ENCODE measurements at places on chromosomes 5 and 9.

GRCh38 chr5:29780401-29780800 is 1413.1 kb upstream of the CDH6 start:
- DNase-seq: no peak

GRCh38 chr9:14395317-14396082 is 81.6 kb upstream of the NFIB start:
- no peak for DNase-seq

DNA sequence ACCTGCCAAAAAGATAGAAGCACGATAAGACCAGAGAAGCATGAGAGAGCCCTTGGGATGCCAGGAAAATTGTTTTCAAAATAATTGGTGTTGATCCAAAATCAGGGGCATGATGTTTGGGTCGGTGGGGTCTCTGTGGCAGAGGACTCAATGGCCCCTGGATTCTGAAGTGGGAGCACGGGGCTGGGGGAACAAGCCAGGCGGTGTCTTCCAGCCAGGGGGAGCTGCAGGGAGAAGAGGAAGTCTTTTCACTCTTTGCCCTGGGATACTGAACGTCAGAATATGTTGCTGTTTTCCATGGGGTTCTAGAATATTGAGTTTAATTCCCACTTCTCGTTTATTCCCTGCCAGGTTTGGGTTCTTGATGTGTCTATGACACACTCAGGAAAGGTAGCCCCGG is 20.4 kb downstream of the TSPAN17 start:
- no peak for DNase-seq

DNA sequence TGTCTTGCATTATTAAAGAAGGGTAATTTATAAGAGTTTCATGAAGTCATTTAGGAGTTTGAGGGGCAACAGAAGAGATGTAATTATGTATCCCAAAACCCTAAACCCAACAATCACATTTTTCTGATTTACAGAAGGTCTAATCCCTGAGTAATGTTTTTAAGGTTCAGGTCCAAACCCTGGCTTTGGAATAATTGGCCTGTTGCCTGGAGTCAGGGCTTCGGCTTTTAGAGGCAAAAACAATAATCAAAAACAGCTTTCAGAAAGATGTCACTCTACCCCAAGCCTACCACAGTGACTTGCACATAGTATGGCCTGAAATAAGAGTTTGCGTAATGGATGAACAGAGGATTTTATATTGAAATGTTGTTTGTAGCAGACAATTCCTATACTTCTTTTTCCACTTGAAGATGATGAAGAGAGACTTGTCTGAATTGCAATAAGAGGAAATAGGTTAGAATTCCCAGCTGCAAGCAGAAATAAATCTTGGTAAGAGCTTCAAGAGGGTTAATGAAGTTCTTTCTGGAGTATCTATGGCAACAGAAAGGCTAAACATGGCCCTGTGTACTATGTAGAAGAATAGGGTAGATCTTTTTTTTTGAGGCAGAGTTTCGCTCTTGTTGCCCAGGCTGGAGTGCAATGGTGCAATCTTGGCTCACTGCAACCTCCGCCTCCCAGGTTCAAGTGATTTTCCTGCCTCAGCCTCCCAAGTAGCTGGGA is 152.0 kb downstream of the GPBP1 start:
- no peak for DNase-seq

- no peak for DNase-seq
Observed at GRCh38 chr9:130607640-130608420, 28.5 kb downstream of the FUBP3 start.

GRCh38 chr9:69155341-69156030 is 18.6 kb upstream of the TJP2 start:
- no peak for DNase-seq

DNA sequence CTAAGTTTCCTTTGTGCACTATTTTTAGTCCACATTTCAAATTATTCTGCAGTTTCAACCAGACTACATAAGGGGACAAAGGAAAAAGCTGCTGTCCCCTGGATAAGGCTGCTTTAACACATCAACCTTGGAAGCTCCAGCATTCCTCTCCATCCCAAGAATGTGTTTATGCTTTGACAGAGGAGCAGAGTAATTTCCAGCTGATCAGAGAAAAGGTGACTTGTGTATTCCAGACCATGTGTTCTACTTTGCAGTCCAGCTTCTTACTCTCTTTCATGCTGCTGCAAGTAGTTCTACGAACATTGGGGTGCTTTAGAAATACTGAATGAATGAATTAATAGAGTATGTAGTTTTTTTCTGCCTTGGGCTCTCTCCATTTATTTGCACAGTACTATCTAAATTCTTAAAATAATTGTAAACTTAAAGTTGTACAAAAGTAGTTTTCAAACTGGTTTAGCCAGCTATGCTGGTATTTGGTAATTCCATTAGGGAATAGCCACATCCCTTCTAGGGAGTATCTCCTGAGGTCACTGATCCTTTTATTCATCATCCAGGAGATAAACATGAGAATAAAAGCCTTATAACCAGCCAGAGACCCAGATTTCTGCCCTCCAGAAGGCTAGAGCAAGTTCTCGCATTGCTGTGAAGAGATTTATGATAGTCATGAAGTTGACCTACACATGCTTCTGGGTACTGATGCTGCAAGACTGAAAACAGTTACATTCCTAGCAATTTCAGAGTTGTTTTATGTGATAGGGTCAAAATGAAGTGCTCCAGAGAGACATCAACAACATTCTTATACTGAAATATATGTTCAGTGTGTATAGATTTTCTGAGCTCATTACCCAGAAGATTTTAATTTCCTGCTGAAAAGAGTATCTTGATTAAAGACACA is 215.2 kb downstream of the COMMD10 start:
- DNase-seq: no peak

DNA sequence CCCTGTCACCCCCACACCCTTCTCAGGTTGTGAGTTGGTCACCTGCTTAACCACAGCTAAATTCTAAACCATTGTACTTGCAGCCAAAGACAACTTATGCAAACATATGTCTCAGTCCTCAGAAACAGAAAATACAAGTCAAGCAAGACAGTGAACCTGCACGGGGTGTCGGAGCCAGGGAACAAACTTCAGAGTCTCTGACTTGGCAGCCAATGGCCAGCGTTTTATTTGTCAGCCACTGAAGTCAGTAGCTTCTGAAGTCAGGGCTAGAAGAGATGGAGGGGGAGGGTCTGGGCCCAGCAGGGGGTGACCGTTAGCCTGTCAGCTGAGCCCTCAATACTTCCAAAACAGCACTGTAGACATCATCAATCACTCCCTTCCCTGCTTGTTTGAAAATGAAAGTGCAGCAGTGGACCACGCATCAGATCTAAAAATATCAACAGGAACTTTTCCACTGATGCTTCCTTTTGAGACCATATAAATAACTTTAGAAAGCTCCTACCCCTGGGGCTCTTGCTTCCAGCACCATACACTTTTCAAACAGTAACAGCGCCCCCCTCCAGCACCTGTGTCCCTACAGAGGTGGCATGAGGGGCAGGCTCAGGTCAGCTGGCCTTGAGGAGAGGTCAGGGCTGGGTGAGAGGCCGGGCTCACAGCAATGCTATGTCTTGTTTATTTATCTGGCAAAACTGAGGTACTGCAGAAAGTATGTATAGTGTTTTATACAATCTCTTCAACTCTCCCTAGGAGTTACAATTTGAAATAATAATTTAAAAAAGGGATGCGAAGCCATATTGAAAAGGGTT is 142.5 kb downstream of the ACER2 start:
- no peak for DNase-seq

DNA sequence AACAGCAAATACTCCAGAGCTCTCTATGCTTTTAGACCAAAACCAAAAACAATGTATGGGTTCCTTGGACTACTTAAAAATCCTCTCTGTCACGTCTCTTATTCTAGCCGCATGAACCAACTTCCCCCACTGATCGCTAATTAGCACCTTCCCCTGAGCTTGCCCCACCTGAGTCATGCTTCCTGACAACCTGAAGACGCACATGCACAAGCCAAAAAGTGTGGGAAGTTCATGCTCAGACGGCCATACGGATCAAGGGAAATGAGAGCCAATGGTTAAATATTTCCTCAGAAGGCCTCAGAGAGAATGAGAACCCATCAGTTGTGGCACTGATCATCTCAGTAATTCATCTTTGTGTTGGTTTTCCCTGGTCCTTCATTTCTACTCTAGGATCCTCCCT is 199.7 kb downstream of the BNC2 start:
- no peak for DNase-seq

GRCh38 chr5:151240924-151241635 is 11.9 kb upstream of the GM2A start:
- DNase-seq: no peak

GRCh38 chr5:135303582-135304173 is 95.4 kb downstream of the MACROH2A1 start:
- no peak for DNase-seq

DNA sequence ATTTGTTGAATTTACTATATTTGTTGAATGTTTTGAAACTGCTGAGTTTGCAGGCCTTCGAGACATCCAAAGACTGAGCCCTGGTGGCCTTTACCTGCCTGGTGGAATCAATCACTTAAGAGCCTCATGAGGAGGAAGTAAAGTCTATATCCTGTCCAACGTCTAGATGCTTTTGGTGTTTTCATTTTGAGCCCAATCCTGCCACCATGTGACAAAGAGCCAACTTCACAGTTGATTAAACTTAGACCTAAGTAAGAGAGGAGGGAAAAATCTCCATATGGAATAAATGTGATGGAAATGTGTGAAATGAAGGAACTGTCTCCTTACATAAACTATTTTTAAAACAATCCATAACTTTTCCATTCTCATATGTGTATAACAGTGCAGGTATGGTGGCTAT is 220.1 kb downstream of the PRR16 start:
- DNase-seq: no peak

- no peak for DNase-seq
Observed at GRCh38 chr9:101574731-101575333, 19.9 kb downstream of the PPP3R2 start.

DNA sequence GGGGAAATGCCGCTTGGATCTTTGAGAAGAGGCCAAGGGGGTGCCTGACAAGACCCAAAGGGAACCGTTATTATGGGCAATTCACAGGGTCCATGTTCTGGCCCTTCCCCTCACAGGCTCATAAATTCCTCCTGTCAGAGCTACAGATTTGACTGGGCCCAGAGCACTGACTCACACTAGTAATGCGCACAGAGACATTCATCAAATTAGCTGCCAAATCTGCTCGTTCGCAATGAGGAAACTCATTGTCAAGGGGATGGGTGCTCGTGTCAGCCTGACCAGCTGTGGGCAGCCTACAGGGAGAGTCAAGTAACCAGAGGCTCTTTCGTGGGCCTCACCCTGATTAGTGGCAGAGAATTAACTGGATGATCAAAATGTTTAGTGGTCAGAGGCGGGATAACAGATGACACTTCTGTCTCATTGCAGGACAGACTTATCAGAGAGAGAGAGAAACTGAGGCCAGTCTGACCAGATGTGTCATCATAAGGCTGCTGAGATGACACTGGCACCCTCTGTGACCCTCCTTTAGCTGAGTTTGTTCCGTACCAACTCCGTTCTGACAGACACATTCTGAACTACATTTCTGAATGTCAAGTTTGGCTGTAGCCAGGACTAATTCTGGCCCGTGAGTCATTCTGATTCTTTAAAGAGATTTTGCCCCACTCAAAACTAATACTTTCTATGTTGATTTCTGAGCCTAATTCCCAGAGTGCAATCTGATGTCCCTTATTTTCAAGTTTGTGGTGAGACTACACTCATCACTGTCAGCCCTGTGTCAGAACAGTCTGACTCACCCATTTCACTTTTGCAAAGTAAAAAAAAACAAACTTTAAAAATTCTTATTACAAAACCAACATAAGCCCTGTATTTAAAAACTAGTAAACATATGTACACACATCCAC is 377.1 kb downstream of the ACTL7B start:
- no peak for DNase-seq

DNA sequence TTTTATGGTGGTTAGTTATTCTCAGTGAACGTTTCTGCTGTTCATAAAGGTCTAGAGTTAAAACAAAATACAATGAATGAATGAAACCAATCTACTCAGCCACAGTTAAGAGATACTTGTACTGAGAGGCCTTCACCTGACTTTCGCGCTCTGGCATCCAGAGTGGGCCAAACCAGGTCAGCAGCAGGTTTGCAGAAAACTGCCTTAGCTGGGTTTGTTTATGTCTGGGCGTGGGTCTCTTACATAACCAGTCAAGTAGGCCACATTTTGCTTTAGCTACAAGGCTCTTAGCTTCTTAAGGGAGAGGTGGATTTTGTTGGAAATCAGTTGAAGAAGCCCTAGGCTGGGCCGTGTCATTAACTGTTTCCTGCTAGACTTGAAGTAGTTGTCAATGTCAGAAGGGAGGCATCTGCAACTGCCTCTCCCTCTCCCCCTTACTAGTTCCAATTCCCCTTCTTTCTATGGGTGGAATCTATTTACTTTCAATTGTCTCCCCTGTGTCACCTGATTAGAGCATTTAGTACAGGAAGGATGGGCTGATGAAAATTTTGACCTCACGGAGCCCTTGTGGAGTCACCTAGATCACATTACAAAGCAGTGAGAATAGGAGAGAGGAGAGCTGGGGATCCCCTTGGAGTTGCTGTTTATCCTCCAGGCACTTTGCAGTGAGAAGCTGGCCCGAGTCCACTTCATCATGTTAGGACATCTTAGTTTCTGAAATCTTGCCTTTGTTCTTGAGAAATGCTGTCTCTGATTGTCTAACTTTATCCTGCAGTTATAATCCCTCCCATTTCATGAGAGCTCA is 200.5 kb downstream of the ARHGEF28 start:
- no peak for DNase-seq

DNA sequence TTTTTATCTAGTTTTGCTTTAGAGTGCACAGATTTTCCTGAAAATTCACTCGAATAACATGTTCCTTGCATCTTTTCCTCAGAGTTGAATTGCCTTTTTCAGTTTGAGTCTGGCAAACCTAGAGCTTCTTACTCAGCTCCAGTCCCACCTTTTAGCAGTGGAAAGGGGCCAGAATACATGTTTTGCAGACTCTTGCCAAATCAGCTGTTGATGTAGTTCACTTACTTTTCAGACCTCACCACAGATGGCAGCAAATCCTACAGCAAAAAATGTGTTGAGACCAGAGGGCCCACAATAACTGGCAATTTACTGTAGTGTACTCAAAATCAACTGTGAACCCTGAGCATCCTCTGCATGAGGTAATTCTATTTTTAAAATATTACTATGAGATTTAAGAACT is 545.2 kb upstream of the ACO1 start:
- DNase-seq: no peak

- DNase-seq: no peak
Observed at GRCh38 chr5:156474251-156474650, 147.3 kb downstream of the SGCD start.

DNA sequence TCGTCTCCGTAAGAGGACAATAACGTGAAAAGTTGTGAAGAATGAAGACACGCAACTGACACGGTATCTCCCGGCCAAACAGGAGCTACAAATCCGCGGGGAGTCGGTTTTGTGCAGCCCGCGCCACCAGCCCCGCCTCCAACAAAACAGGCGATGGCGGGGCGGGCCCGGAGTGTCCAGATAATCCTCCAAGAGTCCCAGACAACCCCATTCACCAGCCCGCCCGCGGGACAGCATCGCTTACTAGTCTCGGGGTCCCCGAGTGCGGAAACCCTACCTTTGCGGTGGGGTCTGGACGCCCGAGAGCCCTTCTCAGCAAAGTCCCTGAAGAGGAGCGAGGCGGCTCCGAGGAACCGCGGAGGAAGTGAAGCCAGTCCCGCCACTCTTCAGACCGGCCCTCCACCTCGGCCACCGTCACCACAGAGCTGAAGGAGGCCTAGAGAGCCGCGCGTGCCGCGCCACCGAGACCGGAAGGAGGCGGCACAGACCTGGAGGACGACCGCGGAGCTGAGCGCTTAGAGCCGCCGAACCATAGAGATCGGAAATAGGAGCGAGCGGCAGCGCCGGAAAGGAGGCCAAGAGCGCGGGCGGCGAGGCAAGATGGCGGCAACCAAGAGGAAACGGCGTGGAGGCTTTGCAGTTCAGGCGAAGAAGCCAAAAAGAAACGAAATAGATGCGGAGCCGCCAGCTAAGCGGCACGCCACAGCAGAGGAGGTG is at the start of the genes BRIX1 and RAD1:
Gene BRIX1 (plus strand): TSS at position 573 of the 717 bp plus-strand sequence. CDS start 28 bp downstream, at position 601.
Gene RAD1 (minus strand): TSS at position 366 of the 717 bp plus-strand sequence. CDS start 612 bp downstream, outside the sequence.
- DNase-seq: peak; percentile 87

GRCh38 chr9:77779010-77779409 is 130.9 kb upstream of the GNA14 start:
- no peak for DNase-seq
